Pulmonary artery endothelial cell (primary cell): ENCODE measurements at places on chromosomes 3 and 15. TPM values are rescaled to one million over a fixed set of nuclear protein-coding genes. Genes with fewer than 3 reads are reported as not detected.

GRCh38 chr3:150429767-150430671 lies 21.9 kb downstream of the TSC22D2 start:
- DNase-seq = no peak

- no peak for DNase-seq
Measured at GRCh38 chr15:69863446-69863845, 234.3 kb downstream of the TLE3 start.

DNA sequence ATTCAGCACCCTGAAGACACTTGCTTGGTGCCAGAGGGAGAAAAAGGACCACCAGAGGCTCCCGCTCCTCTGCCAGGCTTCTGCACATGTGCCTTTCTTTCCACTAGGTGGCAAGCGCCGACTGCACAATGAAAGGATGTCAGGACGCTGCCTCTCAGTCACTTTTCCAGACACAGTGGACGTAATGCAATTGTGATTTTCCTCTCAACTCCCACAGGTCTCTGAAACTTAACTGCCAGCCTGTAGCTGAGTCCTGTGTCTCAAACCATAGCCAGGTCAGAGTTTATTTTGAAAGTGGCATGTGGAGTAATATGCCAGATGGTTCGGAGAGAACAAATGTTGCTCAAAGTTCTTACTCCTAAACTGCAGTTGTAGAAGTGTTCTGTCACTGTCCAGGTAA lies 162.9 kb downstream of the ITPR1 start:
- peak; percentile 60 for DNase-seq

DNA sequence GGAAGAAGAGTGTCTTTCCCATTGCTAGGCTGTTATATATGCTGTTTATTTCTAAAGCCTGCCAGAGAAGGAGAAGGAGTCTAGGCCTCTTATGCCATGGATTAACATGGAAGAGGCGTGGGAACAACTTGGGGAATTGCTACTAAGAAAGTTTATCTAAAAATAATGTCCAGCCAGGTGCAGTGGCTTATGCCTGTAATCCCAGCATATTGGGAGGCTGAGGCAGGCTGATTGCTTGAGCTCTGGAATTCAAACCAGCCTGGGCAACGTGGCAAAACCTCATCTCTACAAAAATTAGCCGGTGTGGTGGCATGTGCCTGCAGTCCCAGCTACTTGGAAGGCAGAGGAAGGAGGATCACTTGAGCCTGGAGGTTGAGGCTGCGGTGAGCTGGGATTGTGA lies 51.7 kb upstream of the ARPP19 start:
- no peak for DNase-seq

GRCh38 chr3:170716172-170716805 lies 130.4 kb upstream of the SLC7A14 start:
- DNase-seq = no peak

DNA sequence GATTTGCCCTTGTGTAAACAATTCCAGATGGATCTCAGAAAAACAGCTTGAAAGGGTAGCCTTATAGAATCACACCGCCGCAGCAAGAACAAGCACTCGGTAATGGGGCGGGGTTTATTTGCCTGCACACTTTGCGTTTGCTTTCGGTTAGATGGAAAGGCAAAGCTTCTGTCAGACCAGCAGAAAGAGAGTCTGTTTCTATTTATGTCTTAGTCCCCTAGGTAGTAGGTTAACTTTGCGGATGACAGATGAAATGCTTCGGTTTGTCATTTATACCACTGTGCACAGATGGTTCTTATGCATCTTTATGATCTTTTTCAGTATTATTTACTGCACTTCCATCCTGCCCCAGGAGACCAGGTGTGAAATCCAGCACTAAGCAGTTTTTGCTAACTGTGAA lies 62.2 kb downstream of the PYDC2 start:
- no peak for DNase-seq

GRCh38 chr3:16665282-16665741 lies 60.1 kb upstream of the DAZL start:
- no peak for DNase-seq

GRCh38 chr3:120597445-120598049 lies 1.4 kb downstream of the NDUFB4 start:
- no peak for DNase-seq

GRCh38 chr3:137946356-137946973 lies 63.5 kb upstream of the CLDN18 start:
- peak; percentile 33 for DNase-seq

GRCh38 chr3:85912980-85913379 lies 954.2 kb downstream of the CADM2 start:
- DNase-seq = no peak

DNA sequence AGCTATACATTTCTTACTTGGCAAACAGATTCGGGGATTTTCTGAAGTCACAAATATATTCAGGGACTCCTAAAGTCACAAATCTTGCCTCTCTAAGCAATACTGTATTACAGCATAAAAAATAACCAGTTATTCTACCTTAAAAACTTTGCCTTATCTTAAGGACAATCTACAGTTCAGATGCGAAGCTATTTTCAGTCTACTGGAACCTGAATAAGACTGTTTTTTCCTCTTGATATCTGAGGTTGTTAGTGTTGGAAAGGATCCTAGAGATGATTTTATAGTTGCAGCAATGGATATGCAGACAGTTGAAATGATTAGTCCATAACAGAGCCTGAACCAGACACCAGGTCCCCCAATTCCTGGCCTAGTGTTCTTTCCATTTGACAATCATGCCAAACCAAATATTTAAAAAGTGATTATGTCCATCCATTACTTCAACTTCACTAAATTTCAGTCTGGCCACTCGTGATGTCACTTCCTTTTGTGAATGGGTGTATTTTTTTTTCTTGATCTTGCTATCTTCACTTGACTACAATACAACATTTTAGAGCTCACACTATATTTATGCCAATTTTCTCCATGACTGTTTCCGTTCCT lies 1.8 kb downstream of the HDGFL3 start:
- peak; percentile 67 for DNase-seq

DNA sequence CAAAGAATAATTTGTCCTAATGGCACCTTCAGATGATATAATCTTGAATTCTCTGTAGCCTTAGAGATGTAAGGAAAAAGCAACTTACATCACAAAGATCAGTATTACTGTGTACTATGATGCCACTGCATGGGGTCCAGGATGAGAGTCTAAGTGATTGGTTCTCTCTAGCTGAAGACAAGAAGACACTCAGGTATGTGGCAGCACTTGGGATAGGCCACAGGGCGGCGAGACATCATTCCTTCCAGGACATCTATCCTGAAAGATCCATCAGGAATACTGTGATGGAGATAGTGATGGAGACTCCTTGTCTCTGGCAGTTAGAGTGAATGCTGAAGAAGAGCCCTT lies 2.5 kb downstream of the CD200 start:
- no peak for DNase-seq

DNA sequence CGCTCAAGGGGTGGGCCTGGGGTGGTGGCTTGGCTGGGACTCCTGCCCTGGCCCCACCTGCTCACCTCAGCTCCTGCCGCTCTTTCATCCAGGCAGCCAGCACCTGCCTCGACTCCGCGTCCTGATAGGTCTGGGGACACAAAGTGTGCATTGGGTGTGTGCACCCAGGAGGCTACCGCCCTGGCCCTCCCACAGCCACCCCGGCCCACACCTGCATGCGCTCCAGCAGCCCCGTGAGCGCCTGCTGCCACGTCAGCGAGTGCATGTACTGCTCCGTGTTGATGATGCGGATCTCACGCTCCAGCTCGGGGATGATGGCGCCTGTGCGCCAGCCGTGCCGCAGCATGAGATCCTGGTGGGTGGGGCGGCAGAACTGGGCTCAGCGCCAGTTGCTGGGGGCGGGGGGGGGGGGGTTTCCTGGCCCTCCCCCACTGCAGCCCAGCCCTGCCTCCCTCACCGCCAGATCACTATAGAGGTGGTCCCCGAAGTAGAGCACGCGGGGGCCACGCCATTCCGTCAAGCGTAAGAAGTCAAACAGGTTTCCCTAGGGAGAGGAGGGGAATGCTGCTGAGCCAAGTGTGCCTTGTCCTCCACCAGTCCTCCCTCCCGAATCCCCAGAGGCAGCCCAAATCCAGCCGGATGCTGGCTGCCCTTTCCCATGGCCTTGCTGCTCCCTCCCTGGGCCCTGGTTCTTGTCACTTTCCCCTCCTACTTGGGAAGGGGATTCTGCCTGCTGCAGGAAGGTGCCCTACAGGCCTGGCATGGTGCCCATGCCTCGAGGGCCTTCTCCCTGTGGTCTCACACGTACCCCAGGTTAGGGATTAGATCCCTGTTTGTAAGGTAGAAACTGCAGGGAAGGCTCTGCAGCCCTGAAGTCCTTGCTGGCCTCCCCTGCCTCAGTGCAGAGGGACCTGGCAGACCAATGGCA lies 8.6 kb downstream of the NT5DC2 start:
- no peak for DNase-seq

GRCh38 chr15:92666780-92667179 lies 11.2 kb upstream of the FAM174B start:
- no peak for DNase-seq

GRCh38 chr3:136350132-136350531 lies 100.0 kb downstream of the PCCB start:
- no peak for DNase-seq

The OXTR gene
- total RNA-seq = 0.07 and 0.28 TPM in 2 replicates

The PRRT3 gene
- 0.88 and 1.1 TPM in 2 replicates for total RNA-seq

The SNRPA1 gene
- 24.7 and 37.8 TPM in 2 replicates for total RNA-seq

The ZPLD1 gene
- total RNA-seq = 0.04 and 0.07 TPM in 2 replicates
